ENCODE measurements at places on chromosomes 4 and X.
A peak's percentile ranks its signal among the peaks of the same experiment; 100 is the strongest.

DNA sequence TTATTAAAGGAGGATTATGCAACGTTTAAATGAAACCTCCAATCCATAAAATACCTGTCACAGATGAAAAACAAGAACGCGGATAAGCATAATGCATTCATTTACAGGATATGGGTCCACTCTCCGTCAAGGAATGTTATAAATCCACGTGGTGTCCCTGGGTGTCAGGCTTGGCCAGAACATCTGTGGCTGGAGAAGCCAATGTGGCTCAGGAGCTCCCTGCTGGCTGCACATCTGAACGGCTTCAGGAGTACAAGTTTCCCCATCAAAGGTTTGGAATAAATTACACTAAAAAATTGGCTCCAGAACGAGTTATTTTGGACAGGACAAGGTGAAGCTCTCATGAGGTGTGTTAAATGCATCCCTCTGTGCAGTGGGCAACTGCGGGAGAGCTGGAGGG, 87.8 kb upstream of the LEF1 start:
- DNase-seq: no peak

GRCh38 chrX:41909068-41909467, 14.3 kb downstream of the CASK start:
- no peak for DNase-seq

DNA sequence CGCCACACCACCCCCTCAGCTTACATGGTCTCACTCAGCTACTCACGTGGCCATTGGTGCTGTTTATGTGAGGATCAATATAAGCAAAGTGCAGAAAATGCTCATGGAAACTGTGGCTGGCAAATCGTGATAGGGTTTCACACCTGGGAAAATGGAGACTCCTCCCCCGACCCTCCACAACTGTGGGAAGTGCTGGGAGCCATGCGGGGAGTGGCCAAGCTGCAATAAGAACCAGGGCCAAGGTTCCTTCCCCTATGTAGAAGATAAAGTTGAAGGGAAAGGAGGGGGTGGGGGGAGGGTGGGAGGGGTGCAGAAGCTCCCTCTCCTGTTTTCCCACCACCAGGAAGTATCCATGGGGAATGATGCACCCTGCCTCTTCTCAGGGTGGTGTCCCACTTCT, 145.5 kb upstream of the MAMLD1 start:
- DNase-seq: no peak

DNA sequence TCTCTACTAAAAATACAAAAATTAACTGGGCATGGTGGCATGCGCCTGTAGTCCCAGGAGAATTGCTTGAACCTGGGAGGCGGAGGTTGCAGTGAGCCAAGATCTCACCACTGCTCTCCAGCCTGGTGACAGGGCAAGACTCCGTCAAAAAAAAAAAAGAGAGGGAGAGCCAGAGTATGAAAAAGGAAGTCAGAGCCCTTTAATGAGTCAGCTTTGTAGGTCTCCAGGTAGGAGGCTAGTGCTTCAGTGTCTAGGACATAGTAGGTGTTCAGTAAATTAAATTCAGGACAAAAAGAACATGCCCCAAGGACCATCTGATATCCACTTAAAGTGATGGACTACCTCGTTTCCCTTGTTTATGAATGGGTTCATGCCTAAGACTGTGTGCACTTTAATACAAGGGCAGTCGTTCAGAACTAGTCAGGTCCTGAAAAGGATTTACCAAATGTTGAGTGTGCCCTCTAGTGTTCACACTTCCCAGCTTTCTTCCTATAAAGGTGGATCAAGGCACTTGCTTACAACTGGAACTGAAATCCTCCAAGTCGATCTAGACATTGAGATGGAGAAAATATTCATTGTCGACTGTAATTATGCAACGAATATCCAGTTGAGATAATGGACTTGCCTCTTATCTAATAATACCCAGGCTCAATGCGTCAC, 29.0 kb downstream of the F9 start:
- no peak for DNase-seq

DNA sequence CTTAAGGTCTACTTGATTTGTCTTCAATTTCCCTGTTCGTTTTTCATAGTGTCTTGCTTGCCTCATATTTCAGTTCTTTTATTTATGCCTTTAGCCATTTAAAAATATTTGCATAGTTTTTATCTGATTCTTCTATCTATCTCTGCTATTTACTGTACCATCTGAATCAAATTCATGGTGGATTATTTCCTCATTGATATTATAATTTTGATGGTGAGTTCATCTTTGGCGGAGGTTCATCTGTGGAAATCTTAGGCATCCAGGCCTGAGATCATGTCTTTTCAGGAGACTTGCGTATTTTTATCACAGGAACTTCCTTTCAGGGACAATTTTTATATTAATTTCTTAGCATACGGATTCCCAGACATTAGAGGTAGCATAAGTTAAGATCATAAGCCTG, 275.2 kb downstream of the STPG2 start:
- no peak for DNase-seq

GRCh38 chr4:36313301-36313700, 31.9 kb downstream of the DTHD1 start:
- DNase-seq: no peak

DNA sequence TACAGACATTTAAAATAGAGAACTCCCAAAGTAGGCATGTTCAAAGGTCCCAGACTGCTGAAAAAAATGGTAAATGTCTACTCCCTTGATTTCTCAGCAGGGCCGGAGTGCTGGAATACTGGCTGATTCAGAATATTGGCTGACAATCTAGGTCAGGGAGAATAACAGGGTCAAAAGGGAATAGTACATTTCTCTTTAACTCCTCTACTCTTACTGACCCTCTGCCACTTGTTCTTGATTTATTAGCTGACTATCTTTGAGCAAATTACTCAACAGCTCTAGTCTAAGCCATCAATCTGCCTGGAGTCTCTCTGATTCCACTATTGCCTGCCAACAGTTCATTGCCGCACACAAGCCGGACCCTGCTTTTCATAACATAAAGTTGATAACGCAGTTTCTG, 19.7 kb upstream of the NWD2 start:
- no peak for DNase-seq

DNA sequence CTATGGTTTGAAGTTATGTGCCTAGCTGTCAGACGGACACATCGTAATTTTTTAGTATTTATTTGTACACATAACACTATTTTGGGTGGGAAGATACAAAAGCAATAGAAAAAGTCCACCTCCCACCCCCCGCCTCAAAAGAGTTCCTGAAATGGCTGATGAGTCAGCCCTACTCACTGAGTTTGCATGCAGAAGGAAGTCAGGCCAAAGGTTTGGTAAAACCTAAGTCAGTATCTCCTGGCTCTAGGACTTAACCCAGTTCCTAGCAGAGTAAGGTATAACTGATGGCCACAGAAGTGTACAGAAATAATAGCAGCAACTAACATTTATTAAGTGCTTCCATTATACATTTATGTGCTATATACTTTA, 2.9 kb upstream of the KLHL2 start:
- no peak for DNase-seq

- DNase-seq: no peak
Observed at GRCh38 chr4:152540293-152540674, 4.4 kb upstream of the FBXW7 start.

- DNase-seq: no peak
Observed at GRCh38 chr4:83082777-83083176, 31.8 kb downstream of the PLAC8 start.

DNA sequence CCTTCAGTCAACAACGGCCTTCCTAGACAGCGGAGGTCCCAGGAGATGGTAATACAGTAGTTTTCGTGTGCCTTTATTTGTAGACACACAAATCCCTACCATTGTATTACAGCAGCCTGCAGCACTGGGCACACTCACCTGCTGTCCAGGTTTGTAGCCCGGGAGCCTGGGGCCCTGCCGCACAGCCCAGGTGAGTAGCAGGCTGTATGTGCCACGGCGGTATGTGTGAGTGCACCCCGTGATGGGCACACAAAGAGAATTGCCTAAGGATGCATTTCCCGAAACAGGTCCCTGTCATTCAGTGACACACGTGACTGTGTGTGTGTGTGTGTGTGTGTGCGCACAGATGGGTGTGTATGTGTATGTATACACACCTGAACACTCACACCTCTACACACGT, 8.1 kb upstream of the SLC25A6 start:
- no peak for DNase-seq

GRCh38 chr4:3060946-3061345, 13.4 kb downstream of the HTT-AS start:
- no peak for DNase-seq

- no peak for DNase-seq
Observed at GRCh38 chr4:10182446-10183424, 66.1 kb upstream of the WDR1 start.

DNA sequence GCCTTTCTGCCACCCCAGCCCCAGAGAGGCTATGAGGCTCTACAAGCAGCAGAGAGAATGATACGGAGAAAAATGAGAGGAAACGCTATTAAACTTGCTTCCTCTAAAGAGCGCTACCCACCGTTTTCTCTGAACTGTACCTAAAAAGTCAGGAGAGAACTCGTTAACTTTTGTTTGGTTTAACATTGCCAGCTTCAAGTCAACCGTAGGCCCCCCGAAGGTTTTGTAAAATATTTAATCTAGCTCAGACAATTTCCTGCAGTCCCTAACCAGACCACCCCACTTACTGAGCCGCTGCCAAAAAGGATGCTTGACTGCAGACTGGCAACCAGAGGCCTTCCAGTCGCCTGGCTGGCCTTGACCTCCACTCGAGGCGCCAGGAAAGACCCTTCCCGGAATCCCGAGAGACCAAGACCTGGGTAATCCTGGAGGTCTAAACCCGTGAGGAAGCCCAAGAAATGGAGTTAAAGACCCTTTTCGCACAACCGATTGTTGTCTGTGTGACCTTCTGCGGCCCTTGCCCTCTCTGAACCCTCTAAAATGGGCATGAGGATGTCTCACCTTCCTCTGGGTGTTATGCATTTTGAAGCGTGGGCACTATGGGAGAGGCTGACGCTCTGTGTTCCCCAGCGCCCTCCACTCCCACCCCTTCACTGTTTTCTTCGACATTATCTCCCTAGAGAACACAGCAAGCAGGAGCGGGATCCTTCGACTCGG, 86.3 kb downstream of the BCOR start:
- DNase-seq: no peak

- no peak for DNase-seq
Observed at GRCh38 chrX:154470434-154470833, 8.6 kb downstream of the LAGE3 start.

- DNase-seq: no peak
Observed at GRCh38 chrX:135200297-135200696, 29.1 kb upstream of the CT55 start.

- DNase-seq: peak; percentile 2
Observed at GRCh38 chr4:86891762-86892635, at the start of gene C4orf36. Gene C4orf36, minus strand, starts transcription at chr4:86892422. Its CDS starts 902 bp downstream, at chr4:86891520.

DNA sequence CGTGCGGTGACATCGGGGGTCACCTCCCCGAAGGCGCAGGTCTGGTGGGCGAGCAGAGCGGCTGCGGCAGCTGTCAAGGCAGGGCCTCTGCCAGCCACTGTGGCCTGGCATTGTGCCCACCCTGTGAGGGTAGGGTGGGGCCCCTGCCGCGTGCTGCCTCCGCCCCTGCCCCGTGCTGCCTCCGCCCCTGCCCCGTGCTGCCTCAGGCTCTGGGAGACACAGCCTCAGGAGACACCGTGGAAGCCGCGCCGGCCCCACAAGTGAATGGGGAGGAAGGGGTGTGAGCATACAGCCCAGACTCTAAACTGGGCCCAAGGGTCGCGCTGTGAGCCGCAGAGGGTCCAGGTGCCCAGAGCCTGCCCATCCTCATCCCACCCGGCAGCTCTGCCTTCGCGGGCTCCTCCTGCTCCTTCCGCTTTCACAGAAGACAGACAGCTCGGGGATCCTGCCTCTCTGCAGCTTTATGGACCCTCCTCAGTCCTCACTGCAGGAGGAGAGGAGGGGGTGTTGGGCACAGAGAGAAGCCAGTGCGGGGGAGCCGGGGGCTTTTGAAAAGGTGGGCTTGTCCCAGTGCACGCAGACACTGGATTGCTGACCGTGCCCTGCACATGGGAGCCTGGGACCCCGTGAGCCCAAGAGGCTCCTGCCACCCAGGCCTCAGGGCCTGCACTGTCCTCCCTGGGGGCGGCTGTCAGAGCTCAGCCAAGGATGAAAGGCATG, 27.4 kb downstream of the PCGF3 start:
- no peak for DNase-seq

DNA sequence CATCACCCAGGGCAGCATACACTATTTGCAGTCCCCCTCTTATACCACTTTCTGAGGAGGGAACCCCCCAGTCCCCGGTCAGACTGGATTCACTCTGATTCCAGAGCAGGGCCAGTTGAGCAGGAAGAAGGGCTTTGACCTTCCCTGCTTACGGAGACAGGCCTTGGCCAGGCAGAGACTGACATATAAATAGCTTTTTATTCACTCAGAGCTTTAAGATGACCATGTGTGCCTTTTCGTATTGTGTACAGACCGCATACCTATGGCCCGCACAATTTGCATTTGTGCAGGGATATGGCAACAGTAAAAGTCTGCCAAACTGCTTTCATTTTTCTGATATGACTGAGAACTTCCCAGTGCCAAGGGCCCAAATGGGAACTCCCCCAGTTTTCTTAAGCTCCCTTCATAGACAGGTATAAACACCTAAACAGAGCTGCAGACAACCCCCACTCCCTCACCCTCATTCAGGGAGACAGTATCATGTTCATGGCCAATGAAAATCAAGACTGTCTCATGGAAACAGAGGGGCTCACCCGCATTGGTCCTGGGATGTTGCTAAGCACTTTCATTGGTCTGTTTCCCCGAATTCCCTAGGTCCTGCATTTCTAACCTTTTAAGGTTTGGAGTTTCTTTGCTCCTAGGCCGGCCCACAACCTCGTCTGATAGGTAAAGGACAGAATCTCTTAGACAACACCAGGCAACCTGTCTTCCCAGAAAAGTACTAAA, 86.0 kb downstream of the RTL5 start:
- DNase-seq: no peak

DNA sequence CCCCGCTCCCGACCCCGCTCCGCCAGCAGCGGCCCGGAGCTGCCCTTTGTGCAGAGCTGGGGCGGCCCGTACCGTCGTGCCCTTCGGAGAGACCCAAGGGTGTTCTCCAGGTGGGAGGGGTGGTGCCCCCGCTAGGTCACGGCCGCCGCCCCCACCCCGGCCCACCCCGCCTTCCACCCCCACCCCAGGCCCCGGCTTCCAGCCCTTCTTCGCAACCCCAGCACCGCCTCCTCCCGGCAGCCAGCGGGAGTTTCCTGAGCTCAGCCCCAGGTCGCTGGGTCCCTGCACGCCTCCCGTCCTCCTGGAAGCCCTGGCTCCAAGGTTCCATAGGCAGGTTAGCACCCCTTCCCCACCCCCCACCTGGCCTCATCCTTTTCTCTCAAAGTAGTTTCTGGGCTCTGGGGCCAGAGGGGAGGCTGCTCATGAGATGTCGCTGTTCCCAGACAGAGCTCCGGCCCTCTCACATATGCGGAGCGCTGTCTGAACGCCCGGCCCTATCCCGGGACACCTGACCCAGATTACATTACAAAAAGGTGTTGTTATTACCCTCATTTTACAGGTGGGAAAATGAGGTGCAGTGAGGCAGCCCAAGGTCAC, 25.2 kb upstream of the FGFR3 start:
- DNase-seq: no peak

DNA sequence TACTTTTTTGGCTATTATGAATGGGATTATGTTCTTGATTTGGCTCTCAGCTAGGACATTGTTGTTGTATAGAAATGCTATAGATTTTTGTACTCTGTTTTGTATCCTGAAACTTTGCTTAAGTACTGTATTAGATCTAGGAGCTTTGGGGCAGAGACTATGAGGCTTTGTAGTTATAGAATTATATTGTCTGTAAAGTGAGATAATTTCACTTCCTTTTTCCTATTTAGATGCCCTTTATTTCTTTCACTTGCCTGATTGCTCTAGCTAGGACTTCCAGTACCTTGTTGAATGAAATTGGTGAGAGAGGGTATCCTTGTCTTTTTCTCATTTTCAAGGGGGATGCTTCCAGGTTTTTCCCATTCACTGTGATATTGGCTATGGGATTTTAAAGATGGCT, 28.1 kb downstream of the ADAM29 start:
- DNase-seq: no peak

Data from stimulated activated CD8-positive, alpha-beta memory T cell treated with anti-CD3 and anti-CD28 coated beads, Interleukin-7, amount 100 ng/mL, for 48 hours (primary cell).